ENCODE measurements at places on chromosomes 6 and 20. TPM values are rescaled to one million over a fixed set of nuclear protein-coding genes. Genes with fewer than 3 reads are reported as not detected.

Gene STMND1
- not detected for total RNA-seq

Gene SYNGAP1
- total RNA-seq, result 42.9 TPM

Gene C6orf52
- total RNA-seq, result 1.1 TPM

Gene GRM1
- not detected for total RNA-seq

Gene CRNKL1
- total RNA-seq, result 23.2 TPM

Gene EDN3
- 0.10 TPM for total RNA-seq

Gene SMLR1
- total RNA-seq, result not detected

Gene JAG1
- not detected for total RNA-seq

Gene SLCO4A1
- 55.2 TPM for total RNA-seq

Gene C2
- 1.3 TPM for total RNA-seq

Gene CST7
- 25.9 TPM for total RNA-seq

Gene ACOT13
- total RNA-seq, result 18.3 TPM

Gene TGM3
- total RNA-seq, result not detected

Gene MEP1A
- total RNA-seq, result not detected

Gene TRIM15
- total RNA-seq, result not detected

Gene ARMC12
- 1.6 TPM for total RNA-seq

DNA sequence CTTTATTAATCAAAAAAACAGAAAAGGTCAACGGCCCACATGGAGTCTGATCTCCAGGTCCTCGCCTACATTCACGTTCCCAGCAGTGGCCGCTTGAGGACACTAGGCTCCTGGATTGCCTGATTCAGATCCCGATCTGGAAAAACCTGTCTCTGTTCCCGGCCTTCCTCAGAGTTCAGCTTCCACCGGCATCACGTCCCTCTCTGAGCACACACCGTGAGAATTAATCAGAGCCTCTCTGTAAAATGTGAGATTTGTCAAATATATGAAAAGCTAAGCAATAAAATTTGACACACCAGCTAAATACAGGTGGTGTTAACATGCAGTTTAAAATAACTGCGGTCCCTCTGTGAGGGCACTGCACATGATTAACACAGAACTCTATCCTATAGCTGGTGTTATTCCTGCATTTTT, 122.8 kb upstream of the COL21A1 start:
- no peaks in the 10 kb centered on the region for H3K27me3 ChIP-seq
- no peaks in the 10 kb centered on the region for H3K4me1 ChIP-seq

DNA sequence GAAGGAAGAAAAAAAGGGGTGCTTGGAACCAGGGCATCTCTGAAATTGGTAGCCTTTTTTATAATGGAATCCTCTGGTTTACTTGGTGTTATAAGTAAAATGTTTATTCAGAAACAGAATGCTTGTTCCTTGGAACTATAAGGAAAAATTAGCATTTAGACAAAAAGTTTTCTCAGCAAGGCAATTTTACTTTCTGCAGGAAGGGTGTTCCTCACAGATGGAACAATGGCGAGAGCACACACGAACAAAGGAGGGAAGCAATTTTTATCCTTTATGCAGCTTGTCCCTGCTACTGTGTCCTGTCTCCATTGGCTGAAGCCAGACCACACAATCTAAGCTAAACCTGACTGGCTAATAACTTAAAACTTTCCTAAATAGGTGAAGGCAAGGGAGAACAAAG, 22.7 kb upstream of the FANCE start:
- no peaks in the 10 kb centered on the region for H3K27me3 ChIP-seq
- peaks cover 35% of the 10 kb centered on the region for H3K36me3 ChIP-seq
- H3K27ac ChIP-seq, result no peak overlapping the region

DNA sequence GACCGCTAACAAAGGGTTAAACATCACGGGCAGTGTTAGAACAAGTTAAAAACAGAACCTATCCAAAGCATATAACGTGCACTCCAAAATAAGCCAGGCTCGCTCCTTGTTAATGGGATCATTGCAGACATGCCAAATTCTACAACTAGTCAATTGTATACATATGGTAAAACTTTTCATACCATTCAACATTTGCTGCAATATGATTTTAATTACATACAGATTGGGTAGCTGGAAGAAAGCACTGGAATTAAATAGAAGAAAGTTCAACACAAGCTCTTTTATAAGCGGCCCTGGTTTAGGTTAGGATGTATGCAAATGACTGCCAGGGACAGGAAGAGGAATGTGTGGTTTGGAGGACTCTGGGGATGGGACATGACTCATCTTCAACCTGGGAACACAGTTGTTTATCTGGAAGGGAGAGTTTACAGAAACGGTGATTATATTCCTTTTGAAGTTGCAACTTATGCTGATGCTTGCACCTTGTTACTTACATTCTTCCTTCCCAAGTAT, 62.5 kb upstream of the TIAM2 start:
- no peak for DNase-seq
- peaks cover 9% of the 10 kb centered on the region for H3K4me1 ChIP-seq
- no peak overlapping the region for H3K27ac ChIP-seq
- H3K27me3 ChIP-seq, result no peaks in the 10 kb centered on the region

DNA sequence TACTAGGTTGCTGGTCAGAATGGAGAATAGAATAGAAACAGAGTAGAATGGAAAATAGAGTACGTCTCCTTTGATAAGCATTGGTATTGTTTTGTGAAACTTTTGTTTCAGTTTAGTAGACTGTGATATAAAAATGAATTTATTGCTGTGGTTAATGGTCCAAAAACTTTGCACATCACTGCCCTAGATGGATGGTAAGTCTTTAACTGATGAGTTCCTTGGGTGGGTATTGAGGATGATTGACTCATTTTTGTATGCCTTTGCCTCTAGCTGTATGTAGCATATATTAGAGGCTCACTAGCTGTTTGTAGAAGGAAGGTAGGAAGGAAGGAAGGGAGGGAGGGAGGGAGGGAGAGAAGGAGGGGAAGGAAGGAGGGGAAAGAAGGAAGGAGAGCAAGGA, 48.3 kb downstream of the ZDHHC14 start:
- H3K27me3 ChIP-seq, result no peaks in the 10 kb centered on the region
- peaks cover 5% of the 10 kb centered on the region for H3K36me3 ChIP-seq
- no peak overlapping the region for H3K4me3 ChIP-seq
- no peak overlapping the region for H3K27ac ChIP-seq
- peaks cover 21% of the 10 kb centered on the region for H3K4me1 ChIP-seq
- no peak for DNase-seq

GRCh38 chr20:20173254-20173653, 120.9 kb downstream of the CFAP61 start:
- peaks cover 2% of the 10 kb centered on the region for H3K27me3 ChIP-seq
- H3K4me3 ChIP-seq, result no peak overlapping the region
- H3K36me3 ChIP-seq, result no peaks in the 10 kb centered on the region
- no peaks in the 10 kb centered on the region for H3K4me1 ChIP-seq

GRCh38 chr6:89416796-89417195, 4.7 kb upstream of the RRAGD start:
- H3K27ac ChIP-seq, result no peak overlapping the region
- DNase-seq, result no peak
- peaks cover 2% of the 10 kb centered on the region for H3K36me3 ChIP-seq
- peaks cover 13% of the 10 kb centered on the region for H3K4me1 ChIP-seq
- no peak overlapping the region for H3K4me3 ChIP-seq

DNA sequence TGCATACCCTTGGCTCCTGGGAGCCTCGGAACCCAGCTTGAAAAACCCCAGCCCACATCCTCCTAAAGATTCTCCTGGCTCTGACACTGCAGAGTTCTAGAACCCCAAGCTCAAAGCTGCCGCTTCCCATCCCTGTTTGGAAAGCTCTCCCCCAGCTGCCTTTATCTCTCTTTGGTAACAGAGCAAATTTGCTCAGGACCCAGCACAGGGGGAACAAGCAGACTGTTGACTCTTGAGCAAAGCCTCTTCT, 38.9 kb downstream of the HNF4A start:
- no peak overlapping the region for H3K27ac ChIP-seq
- no peak for DNase-seq
- no peak overlapping the region for H3K4me3 ChIP-seq
- H3K36me3 ChIP-seq, result no peaks in the 10 kb centered on the region

DNA sequence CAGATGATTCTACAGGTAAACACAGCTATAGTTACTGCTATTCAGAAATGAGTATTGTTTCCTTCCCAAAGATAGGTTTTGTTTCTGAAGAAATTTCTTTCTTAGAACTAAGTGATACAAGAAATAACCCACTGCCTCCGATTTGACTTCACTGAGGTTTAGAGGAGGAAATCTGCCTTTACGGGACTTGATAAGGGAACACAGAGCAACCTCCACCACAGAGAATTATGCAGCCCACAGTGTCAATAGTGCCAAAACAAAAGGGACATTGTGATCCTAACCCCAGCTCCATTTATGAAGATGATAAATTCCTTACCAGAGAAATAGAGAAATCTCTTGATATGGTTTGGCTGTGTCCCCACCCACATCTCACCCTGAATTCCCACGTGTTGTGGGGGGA, 164.6 kb downstream of the ZNF217 start:
- DNase-seq, result no peak
- H3K4me1 ChIP-seq, result peaks cover 6% of the 10 kb centered on the region
- H3K4me3 ChIP-seq, result no peak overlapping the region

DNA sequence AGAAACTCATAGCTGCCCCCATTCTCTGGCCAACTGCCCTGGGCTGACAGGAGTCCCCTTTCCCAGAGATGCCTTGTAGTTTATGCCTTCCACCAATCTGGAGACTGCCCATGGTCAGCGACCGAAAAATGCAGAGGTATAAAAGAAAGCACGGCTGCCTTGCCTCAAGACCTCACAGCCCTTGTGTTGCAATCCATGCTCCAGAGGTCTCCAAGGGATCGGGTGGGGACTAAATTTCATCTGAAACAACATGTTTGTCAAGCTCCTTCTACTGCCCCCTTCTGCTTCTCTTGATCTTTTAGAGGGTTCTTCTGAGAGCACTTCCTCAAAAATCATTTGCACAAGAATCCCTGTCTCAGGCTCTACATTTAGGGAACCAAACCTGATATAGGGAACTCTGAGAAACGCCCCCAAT, 128.8 kb downstream of the PLCB1 start:
- H3K4me3 ChIP-seq, result no peak overlapping the region
- no peaks in the 10 kb centered on the region for H3K36me3 ChIP-seq
- no peak for DNase-seq

GRCh38 chr6:3895312-3895653, 46.1 kb downstream of the FAM50B start:
- no peak overlapping the region for H3K27ac ChIP-seq
- no peaks in the 10 kb centered on the region for H3K4me1 ChIP-seq
- no peaks in the 10 kb centered on the region for H3K36me3 ChIP-seq
- peaks cover 4% of the 10 kb centered on the region for H3K27me3 ChIP-seq

DNA sequence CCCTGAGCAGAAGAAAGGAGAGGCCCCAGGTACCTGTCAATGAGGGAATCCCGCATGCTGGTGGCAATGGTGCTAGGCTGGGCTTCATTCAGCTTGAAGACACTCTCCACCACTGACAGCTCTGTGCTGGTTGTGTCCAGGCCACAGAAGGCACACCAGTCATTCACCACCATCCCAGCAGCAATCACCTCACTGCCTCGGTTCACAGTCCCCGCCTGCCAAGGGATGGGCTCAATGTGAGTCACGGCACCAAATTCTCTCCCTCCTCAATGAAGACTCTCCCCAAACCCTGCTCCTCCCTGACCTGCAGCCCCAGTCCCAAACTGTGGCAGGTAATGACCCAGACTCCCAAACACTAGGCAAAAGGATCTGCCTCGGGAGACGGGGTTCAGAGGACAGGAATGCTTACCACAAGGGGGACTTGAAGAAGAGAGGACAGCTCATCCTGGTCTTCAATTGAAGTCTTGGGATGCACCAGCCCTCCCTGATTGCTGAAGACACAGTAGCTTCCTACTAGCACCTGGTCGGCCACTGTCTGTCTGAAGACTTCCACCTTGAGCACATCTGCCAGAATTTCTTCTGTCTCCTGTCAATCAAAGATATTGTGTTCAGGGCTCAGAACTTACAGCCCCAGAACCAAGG, 1.7 kb upstream of the MMP24OS start:
- H3K27ac ChIP-seq, result peak overlapping the region; percentile 46
- H3K4me1 ChIP-seq, result peaks cover 39% of the 10 kb centered on the region
- H3K4me3 ChIP-seq, result no peak overlapping the region

DNA sequence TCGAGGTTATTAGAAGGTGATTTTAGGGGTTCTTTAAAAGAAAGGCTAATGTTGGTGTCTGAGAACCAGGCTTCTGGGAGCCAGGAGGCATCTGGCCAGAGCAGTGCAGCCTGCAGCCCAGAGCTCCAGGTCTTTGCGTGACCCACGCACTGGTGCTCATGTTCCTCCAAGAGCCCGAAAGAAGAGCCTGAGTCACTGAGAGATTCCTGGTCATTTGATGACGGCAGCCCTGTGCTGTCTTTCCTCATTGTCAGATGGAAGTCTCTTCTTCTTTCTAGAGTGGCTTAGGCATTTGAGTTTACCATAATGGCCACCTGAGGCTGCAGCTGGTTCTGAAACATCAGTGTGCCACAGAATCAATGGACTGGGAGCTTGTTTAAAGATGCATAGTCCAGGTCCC, 46.4 kb downstream of the CD109 start:
- H3K27ac ChIP-seq, result no peak overlapping the region
- DNase-seq, result no peak
- peaks cover 6% of the 10 kb centered on the region for H3K4me1 ChIP-seq
- H3K27me3 ChIP-seq, result no peaks in the 10 kb centered on the region
- no peak overlapping the region for H3K4me3 ChIP-seq

DNA sequence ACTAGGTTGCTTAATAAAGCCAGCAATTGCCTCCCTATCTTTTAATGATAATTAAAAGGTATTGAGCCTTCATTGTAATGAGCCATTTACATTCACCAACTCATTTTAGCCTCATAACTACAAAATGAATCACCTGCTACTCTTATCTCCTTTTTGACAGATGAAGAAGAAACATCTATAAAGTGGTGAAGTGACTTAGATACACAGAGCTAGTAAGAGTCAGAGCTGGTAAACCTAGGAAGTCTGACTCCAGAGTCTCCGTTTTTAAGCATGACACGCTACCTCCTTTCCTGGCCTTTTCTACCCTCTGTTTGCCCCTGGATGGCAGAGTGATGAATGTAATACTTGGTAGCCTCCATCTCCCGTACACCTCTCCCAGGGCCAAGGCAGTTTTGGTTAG, 93.5 kb downstream of the SPTLC3 start:
- no peaks in the 10 kb centered on the region for H3K27me3 ChIP-seq
- H3K4me1 ChIP-seq, result no peaks in the 10 kb centered on the region
- H3K36me3 ChIP-seq, result no peaks in the 10 kb centered on the region

GRCh38 chr6:133985970-133986369, 32.9 kb downstream of the TBPL1 start:
- H3K36me3 ChIP-seq, result peaks cover 48% of the 10 kb centered on the region
- no peak overlapping the region for H3K27ac ChIP-seq
- DNase-seq, result no peak
- H3K27me3 ChIP-seq, result no peaks in the 10 kb centered on the region
- H3K4me1 ChIP-seq, result peaks cover 46% of the 10 kb centered on the region

DNA sequence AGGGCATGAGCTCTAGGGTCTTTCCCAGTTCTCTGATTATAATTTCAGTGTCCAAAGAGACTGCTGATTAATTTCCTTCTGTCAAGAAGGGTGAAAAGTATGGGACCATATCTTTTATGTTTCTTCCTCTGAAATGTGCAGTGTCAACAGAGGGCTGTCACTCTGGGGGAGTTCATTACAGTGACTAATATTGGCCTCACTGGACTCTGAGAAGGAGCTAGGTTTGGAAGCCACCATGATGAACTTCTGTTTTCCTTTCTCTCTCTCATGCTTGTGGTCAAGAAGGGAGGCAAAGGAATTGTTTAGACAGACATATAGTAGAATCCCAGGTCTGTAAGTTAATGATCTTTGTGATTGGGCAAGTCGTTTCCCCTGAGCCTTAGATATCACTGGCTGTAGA, 41.8 kb upstream of the BMP6 start:
- no peaks in the 10 kb centered on the region for H3K36me3 ChIP-seq
- no peaks in the 10 kb centered on the region for H3K4me1 ChIP-seq
- DNase-seq, result no peak
- no peak overlapping the region for H3K27ac ChIP-seq
- no peak overlapping the region for H3K4me3 ChIP-seq

- peaks cover 3% of the 10 kb centered on the region for H3K27me3 ChIP-seq
- H3K36me3 ChIP-seq, result no peaks in the 10 kb centered on the region
Measured at GRCh38 chr20:58097943-58098342, 130.5 kb downstream of the ANKRD60 start.
